Posterior cingulate gyrus (tissue), 11 donors: ENCODE measurements at places on chromosomes 3 and 15.

- peak; percentile 67 for DNase-seq
Measured at GRCh38 chr15:69462030-69462492, 9.4 kb downstream of the RPLP1 start.

GRCh38 chr15:35349916-35350315 lies 196.0 kb downstream of the DPH6 start:
- no peak for DNase-seq

GRCh38 chr3:114379266-114379665 lies 85.4 kb downstream of the TIGIT start:
- DNase-seq, result no peak

DNA sequence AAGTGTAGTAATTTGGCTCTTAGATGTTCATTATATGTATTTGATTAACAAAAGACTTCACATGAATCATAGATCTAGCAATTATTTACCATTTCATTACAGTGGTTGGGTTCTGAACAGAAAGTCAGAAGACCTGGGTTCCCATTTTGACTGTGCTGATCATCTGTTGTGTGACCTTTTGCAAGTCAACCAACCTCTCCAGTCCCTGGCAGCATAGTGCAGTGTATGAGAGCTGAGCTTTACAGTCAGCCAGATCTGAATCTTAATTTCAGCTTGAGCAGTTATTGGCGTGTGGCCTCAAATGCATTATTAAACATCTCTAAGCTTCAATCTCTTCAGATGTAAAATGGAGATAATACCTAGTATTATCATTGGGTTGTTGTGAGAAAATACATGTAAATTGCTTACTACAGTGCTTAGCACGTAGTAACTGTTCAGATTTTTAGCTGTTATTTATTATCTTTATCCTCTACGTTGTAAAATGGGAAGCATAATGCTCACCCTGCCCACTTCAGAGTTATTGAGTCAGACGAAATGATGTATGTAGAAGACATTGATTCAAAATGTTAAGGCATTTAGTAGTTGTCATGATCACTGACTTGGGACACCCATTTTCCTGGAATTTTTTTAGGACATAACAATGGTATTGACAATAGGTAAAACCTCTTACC lies 104.0 kb downstream of the KLHL25 start:
- no peak for DNase-seq

GRCh38 chr3:37687966-37688365 lies 173.7 kb upstream of the CTDSPL start:
- DNase-seq, result no peak

GRCh38 chr3:193660698-193661411 lies 67.8 kb downstream of the OPA1 start:
- DNase-seq, result no peak

- no peak for DNase-seq
Measured at GRCh38 chr15:48624700-48625099, 20.8 kb downstream of the FBN1 start.

DNA sequence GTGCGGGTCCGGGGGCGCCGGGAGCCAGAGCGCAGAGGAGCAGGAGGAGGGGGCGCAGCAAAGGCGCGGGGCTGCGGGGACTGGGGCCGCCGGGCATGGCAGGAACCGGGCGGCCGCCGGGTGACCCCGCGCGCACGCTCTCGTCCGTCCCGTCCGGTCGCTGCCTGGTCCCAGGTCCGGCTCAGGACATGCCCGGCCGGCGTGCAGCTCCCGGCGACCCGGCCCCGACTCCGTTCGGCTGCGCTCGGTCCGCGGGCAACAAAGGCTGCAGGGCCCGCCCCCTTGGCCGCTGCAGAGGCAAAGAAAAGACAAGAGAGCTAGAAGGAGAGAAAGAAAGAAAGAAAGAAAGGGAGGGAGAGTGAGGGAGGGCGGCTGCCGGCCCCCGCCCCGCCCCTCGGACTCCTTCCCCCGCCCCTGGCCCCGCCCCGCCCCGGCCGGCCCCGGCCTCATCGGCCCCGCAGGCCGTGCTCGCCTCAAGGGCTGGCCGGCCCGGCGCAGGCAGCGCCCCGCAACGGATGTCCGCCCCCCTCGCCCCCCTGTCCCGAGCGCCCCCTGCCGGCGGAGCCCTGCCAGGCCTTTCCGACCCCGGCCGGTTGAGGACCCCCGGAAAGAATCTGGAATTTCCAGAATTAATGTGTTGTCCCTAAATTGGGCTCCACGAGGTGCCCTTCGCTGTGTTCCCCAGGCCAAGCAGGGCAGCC lies at the start of gene ADAMTS7:
ADAMTS7 (minus strand) TSS at position 341 of the 701 bp plus-strand sequence; CDS start at position 97, 244 bp downstream.
- DNase-seq, result no peak

DNA sequence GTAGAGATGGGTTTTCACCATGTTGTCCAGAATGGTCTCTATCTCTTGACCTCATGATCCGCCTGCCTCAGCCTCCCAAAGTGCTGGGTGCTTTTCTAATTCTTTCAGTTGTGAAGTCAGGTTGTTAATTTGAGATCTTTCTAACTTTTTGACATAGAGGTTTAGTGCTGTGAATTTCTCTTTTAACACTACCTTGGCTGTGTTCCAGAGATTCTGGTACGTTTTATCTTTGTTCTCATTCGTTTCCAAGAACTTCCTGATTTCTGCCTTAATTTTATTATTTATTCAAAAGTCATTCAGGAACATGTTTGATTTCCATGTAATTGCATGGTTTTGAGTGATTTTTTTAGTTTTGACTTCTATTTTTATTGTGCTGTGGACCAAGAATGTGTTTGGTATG lies 63.5 kb upstream of the CCDC54 start:
- no peak for DNase-seq

- no peak for DNase-seq
Measured at GRCh38 chr3:107578523-107578922, 55.8 kb downstream of the BBX start.

DNA sequence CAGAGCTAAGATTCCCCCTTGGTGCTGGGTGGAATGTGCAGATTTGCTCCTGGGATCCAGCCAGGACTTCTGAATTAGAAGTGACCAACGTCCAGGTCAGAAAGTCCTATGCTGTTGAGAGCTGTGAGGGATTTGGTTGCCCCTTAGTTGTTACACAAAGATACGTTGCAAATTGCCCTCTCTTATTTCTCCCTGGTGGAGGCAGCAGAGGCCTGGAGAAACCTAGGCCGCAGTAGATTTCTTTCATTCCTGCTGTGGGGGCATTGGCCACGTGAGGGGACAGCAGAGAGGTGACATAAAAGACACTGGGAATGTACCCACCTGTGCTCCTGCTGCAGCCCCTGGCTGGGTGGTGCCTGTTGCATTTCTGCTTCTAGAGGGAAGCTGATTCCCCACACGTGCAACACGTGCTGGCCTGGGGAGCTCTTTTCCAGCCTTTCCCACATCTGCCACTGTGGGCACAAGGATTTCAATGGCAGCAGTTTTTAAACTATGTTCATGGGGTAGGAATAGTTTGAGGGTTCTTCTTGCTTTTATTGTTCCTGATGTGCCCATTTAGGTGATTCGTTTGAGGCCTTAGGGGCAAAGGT lies 65.7 kb downstream of the SYNM start:
- DNase-seq, result no peak

GRCh38 chr15:85793641-85794597 lies 806 bp downstream of the KLHL25 start:
- peak; percentile 35 for DNase-seq

GRCh38 chr15:57343498-57343897 lies 32.8 kb upstream of the CGNL1 start:
- DNase-seq, result no peak
